ENCODE measurements at places on chromosomes 13 and 19. TPM values are rescaled to one million over a fixed set of nuclear protein-coding genes. Genes with fewer than 3 reads are reported as not detected.

DNA sequence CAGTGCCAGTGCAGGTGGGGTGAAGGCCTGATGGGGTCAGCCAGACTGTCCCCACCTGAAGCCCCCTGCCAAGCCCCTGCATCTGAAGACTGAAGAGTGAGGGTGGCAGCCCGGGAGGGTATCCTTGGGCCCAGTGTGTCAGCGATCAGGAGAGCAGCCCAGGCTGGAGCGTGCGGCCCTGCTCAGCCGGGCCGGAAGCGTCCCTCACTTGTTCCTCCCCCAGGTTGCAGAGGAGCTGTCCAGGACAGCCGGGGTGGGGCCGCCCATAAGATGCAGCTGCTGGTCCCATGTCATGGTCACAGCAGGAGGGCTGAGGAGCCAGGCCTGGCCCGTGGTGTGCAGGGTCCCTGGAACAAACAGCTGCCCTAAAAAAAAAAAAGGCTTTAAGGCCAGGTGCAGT is 55.4 kb downstream of the KDM4B start:
- H3K27ac ChIP-seq = no peak overlapping the region
- H3K27me3 ChIP-seq = no peaks in the 10 kb centered on the region
- H3K36me3 ChIP-seq = no peaks in the 10 kb centered on the region
- H3K4me1 ChIP-seq = no peaks in the 10 kb centered on the region
- no peak for DNase-seq
- H3K4me3 ChIP-seq = no peak overlapping the region

DNA sequence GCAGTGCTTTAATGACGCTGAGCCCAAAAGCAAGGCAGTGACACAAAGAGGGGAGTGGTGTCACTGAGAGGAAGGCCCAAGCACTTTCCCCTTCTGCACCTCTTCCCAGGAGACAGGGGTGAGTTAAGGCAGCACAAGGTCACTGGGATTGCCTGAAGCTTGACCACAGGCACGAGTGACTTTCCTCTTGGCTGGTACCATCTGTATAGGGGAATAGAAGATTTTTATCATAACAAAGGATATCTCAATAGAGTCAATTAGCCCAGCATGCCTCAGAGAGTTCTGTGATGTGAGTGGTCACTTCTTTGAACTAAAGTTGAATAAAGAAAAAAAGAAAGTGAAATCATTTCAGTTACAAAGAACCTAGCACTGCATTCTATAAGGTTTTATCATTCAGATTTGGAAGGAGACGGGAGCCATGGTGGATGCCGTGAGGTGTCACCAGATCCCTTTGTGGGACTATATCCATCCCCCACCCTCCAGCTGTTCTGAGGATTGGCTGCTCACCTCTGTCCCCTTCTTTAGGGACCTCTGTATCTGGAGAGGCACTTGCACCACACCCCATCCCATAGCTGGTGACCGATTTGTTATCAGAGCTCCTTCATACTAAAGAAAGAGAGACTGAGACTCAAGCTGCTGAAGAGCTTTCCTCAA is 291.2 kb downstream of the DCT start:
- H3K36me3 ChIP-seq = no peaks in the 10 kb centered on the region
- no peaks in the 10 kb centered on the region for H3K27me3 ChIP-seq
- H3K27ac ChIP-seq = no peak overlapping the region
- no peak overlapping the region for H3K4me3 ChIP-seq
- no peak for DNase-seq

DNA sequence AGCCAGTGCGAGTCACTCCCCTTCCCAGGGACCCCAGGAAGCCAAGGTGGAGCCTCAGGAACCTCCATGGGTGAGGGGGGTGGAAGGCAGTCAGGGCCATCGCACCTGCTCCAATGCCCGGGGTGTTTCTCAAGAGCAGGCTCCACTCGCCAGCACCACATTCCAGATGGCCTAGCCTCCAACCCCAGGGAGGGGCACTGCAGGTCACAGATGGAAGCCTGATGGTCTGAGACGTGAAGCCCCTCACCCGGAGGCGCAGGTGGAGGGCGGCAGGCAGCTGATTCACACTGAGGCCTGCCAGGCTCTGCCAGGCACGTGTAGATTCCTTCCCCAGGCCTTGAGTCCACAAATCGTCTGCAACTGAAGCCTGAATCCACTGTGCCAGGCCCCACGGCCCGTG is 23.0 kb upstream of the ISYNA1 start:
- peaks cover 10% of the 10 kb centered on the region for H3K4me1 ChIP-seq
- H3K27ac ChIP-seq = no peak overlapping the region
- H3K4me3 ChIP-seq = no peak overlapping the region
- H3K27me3 ChIP-seq = no peaks in the 10 kb centered on the region
- no peaks in the 10 kb centered on the region for H3K36me3 ChIP-seq
- no peak for DNase-seq

VSIG10L gene
- 0.62 TPM for total RNA-seq

PABPC3 gene
- 0.18 TPM for total RNA-seq
